ENCODE measurements at places on chromosomes 11 and 22.

- no peak for DNase-seq
Measured at GRCh38 chr11:134346976-134347350, 15.2 kb downstream of the GLB1L2 start.

DNA sequence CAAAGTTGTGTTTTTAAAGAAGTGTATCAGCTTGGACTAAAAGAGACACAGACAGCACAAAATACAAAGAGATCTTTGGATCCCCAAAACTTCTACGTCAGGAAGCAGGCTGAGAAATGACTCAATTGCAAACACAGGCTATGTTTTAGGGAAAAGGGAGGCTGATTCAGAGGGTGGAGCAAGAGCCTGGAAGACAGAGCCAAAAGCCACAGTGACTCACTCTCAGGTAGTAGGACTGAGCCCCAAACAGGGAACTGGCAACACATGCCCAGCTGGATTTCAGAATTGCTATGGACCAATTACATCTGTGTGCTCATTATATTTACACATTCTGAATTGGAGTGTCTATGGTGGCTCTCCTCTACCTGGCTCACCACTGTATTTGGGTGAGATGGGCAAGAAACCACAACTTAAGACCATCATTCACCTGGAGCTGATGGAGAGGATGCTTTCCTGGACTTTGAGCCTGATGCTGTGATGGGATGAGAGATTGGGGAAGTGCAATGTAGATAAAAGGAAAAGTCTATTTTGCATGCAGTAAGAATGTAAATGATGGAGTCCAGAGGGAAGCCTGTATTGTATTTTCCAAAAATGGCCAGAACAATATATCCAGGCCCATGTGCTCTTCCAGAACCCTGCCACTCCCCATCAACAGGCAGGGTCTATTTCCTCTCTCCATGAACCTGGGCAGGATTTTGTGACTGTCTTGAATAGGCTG lies 20.8 kb upstream of the LINC01488 start:
- no peak for DNase-seq

GRCh38 chr11:37320921-37321320 lies 722.9 kb upstream of the RAG2 start:
- DNase-seq: no peak

- no peak for DNase-seq
Measured at GRCh38 chr22:26690654-26691376, 33.4 kb downstream of the MIAT start.

GRCh38 chr22:39576027-39576426 lies 5.5 kb downstream of the CACNA1I start:
- DNase-seq: no peak

DNA sequence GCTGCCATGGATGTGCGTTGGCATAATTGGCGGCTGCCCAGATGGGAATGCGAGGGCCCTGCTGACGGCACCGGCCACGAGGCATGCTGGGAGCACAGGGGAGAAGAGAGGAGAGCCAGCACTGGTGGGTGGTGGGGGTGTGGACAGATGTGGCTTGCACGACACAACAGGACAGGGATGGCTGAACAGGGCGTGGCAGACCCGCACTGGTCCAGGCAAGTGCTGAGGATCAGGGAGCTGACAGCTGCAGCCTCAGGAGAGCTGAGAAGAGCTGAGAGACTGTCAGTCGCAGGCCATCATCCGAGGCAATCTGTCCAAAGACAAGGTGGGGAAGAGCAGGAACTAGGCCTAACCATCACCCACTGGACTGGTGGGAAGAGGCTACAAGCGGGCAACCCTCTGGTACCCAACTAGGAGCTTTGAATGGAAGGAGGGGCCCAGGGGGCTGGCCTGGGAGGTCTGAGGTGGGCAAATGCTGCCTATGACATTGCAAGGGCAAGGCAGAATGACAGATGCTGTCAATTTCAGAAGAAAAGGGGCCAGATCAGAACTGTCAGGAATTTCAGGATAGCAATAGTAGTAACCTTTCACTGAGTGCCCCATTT lies 2.4 kb downstream of the GNB1L start:
- DNase-seq: no peak

Measured in iPS-NIHi11 (cell line).